Stimulated activated CD8-positive, alpha-beta memory T cell treated with anti-CD3 and anti-CD28 coated beads, Interleukin-7, amount 100 ng/mL, for 1 hour (primary cell): ENCODE measurements at places on chromosomes 5 and 9.

GRCh38 chr5:87949676-87950631 is 318.7 kb downstream of the TMEM161B start:
- DNase-seq: no peak

GRCh38 chr9:94630833-94631232 is 8.5 kb downstream of the FBP1 start:
- DNase-seq: no peak

DNA sequence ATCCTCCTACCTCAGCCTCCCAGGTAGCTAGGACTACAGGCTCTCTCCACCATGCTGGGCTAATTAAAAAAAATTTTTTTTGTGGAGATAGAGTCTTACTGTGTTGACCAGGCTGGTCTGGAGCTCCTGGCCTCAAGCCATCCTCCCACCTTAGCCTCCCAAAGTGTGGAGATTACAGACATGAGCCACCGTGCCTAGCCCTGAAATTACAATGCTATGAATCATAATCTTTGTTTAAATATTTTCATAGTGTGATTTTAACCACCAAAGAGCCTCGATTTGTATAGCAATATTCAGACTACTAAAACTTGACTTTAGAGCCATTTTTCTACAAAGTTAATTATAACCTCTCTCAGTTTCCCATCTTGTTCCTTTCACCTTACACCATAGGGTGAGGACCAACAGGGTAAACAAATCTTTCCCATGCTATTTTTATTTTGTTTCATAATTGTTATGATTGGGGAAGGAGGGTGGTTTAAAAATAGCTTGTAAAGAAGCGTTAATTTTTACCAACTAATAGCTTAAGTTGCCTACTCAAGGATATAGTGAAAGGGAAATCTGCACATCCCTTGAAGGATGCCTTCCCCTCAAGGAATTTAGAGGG is 32.7 kb downstream of the UBE2D2 start:
- DNase-seq: no peak

DNA sequence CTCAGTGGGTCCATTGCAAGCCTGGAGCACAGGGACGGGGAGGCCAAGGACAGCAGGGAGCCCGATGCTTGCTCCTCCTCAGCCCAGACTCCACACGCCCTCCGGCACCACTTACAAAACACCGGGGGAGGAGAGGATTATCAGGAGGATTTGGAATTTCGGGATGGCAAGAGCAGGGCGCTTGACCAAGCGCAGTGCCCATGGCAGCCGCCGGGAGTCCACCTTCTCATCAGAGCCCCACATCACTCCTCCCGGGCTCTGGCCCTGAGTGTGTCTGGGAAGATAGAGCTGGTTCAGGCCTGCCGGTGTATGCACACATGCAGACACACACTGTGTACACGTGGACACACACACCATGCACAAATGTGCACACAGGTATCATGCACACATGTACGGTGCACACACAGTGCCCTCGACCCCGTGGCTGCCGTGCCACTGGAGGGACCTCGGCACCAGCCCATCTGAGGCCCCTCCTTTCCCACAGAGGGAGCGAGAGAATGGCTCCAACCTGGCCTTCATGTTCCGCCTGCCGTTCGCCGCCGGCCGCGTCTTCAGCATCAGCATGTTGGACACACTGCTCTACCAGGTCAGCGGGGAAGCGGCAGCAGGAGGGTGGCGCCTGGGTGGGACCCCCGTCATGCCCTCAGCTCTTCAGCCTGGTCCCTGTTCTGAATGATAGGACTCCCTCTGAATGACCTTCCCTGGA is 81.7 kb downstream of the KCNT1 start:
- no peak for DNase-seq

DNA sequence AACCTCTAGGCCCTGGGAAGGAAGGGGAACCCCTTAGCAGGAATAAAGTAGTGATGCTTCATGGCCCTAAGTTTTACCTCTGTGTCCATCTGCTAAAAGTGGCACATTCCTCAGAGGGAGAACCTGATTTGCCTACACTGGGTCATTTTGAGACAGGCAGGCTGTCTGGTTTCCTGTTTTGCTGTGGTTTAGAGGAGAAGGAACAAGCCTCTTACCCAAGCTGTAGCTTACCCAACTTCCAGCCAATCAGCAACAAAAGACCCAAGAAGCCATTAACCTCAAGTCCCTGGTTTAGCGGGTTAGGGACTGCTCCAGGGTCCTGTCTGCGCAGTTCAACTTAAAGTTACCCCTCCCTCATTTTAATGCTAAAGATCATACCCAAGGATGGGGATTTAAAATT is 411.0 kb downstream of the MAT2B start:
- no peak for DNase-seq

GRCh38 chr9:129649726-129650679 is 8.1 kb upstream of the ASB6 start:
- no peak for DNase-seq

DNA sequence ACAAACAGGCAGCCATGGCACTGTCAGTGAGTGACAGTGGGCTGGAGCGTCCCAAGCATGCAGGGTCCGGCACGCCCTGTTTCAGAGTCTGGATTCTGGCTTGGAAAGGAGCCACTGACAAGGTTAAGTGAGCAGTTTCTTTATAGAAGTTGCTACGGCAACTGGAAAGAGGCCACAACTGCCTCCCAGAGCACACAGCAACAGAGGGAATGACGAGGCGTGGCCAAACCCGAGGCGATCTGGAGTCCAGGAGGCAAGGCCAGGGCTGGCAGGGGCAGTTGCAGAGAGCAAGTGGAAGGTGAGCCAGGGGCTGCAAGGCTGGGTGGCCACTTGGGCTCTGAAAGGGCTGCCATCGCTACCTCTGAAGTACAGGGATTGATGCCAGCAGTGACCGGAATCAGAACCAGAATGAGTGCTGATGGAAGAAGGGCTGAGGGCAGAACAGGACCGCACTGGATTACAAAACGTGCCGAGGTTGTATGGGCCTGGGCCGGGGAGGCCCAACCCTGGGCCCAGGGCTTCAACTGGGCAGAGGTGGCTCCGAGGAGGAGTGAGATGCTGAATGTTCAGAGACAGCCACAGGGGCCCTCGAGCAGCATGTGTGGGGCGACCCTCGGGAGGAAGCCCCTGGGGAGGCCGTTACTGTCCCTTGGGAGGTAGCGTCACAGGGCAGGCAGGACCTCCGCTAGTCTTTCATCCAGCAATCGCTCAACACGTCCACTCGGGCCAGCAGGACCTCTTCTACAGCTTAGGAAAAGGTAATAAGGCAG is 4.6 kb downstream of the MRPL41 start:
- no peak for DNase-seq

DNA sequence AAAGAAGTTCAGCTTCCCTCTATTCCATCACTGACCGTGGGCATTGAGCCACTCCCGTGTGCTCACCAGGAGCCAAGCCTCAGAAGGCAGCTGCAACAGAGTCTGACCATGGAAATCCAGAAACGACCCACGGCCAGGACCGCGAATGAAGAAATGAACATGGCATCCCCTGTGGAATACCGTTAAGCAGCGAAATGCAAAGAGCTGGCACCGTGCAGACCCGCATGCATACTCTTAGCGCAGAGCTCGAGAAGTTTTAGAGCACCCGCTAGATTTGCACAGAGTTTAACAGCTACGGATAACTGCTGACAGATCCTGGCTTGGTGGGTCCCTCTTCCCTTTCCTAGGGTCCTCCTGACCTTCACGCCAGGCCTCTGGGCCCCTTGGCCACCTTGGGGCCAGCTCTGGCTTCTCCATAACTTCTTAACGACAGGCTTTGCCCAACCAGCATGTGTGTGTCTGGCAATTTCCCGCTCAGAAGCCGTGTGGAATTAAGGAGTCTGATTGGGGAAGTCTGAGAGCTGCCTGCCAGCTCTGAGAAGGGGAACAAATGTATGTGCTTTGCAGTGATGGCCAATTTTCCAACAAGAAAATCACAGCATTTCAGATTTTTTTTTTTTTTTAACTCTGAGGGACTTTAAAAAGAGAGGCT is 75.3 kb upstream of the COL5A1 start:
- no peak for DNase-seq

GRCh38 chr5:111127453-111128195 is 35.5 kb downstream of the WDR36 start:
- DNase-seq: no peak

DNA sequence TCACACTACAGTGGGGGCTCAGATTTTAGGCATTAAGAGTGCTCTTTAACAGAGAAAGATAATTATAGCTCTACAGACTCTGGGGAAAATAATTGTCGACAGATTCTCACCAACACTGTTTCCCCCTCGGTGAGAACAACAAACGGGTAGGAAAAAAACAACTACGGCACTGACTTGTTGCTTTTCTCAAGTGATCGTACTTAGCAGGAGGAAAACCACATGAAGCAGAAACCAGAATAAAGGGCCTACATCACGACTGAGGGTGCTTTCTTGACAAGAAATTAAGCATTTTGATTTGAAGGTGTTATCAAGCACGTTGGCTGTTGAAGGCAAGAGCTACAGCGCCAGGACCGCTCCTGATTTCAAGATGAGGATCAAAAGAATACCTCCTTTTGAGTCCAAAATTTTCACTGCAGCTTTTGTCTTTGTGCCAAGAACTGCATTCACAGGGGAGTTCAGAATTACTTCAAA is 27.2 kb upstream of the CER1 start:
- no peak for DNase-seq

DNA sequence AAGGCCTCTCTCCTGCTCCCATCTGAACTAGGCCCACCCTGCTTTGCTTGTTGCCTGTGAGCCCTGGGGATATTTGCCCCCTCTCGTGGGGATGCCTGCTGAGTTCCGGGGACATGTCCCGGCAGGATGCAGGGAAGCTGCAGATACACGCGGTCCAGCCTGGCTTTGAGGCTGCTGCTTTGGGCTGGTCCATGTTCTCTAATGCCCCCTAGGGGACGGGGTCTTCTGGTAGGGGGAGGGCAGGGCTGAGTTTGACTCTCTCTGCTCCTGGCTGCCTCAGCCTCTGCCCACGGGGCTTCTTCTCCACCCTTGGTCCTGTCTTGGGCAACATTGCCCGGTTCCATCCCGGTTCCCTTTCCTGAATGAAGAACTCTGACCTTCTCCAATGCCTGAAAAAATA is 84.9 kb upstream of the ASS1 start:
- no peak for DNase-seq

DNA sequence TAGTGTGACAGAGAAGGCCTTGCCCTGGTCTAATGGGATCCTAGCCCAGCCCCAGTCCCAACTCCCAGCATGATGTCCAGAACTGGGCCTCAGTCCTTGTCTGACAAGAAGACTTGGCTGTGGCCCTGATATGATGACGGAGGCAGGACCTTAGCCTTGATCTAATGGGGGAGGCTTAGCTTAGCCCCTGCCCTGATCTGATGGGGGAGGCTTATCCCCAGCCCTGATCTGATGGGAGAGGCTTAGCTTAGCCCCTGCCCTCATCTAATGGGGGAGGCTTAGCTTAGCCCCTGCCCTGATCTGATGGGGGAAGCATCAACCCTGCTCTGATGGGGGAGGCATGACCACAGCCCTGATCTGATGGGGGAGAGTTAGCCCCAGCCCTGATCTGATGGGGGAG is 3.7 kb downstream of the PKN3 start:
- DNase-seq: no peak
